Activated T-helper 1 cell treated with anti-CD3 and anti-CD28 coated beads, Interleukin-12 subunit alpha, Interleukin-12 subunit beta, Interleukin-2, Interleukin-4 antibody, amounts not matched to agents 30 ng/mL and 10 ng/mL and 1 ng/mL, durations not matched to agents 14 hours and 24 hours and 36 hours (primary cell): ENCODE measurements at places on chromosomes 6 and 20. TPM values are rescaled to one million over a fixed set of nuclear protein-coding genes. Genes with fewer than 3 reads are reported as not detected.

- H3K27ac ChIP-seq, result no peak overlapping the region
- H3K36me3 ChIP-seq, result peaks cover 4% of the 10 kb centered on the region
- no peaks in the 10 kb centered on the region for H3K27me3 ChIP-seq
- no peak for DNase-seq
- H3K4me1 ChIP-seq, result no peaks in the 10 kb centered on the region
- H3K4me3 ChIP-seq, result no peak overlapping the region
Measured at GRCh38 chr6:5565971-5566370, 304.7 kb downstream of the FARS2 start.

- no peak overlapping the region for H3K4me3 ChIP-seq
- H3K36me3 ChIP-seq, result no peaks in the 10 kb centered on the region
- DNase-seq, result no peak
- H3K27ac ChIP-seq, result no peak overlapping the region
Measured at GRCh38 chr6:78340755-78341154, 526.6 kb upstream of the IRAK1BP1 start.

DNA sequence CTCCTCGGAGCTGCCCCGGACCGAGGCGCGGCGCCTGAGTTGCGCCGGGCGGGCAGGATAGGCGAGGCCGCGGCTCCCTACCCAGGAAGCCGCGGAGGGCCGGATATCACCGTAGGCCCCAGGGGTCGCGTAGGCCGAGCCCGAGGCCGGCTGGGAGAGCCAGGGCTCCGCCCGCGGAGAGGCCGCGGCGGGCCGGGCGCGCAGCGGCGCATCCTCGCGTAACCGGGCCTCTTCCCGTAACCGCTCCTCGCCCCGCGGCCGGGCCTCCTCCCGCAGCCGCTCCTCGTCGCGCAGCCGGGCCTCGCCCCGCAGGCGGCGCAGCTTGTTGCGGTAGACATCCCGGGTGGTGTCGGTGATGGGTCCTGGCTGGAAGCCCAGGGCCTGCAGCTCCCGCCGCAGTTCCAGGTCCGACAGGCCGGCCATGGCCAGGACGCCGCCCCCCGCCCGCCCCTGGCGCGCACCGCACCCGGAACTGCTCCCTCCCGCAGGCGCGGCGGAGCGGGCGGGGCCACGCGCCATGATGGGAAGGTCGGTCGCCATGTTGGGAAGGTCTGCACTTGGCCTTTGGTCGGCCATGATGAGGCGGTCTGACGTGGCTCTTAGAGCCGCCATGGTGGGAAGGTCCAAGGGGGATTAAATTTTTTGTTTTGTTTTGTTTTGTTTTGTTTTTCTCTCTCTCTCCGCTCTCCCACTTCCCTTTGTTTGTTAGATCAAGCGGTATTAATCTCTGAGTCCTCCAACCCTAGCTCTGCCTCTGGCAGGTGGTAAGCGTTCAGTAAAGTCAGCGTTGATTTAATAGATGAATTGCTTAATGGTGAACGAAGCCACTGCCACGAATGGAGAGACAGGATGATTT, at the start of gene LEMD2:
Gene LEMD2, minus strand, starts transcription at position 437 of the 856 bp plus-strand sequence. Its CDS starts 14 bp downstream, at position 423.
- peak within 1 kb of the TSS; percentile 96 for H3K27ac ChIP-seq
- H3K27me3 ChIP-seq, result peaks cover 3% of the 10 kb centered on the region
- H3K4me1 ChIP-seq, result peaks cover 43% of the 10 kb centered on the region
- peaks cover 22% of the 10 kb centered on the region for H3K36me3 ChIP-seq
- H3K4me3 ChIP-seq, result peak within 1 kb of the TSS; percentile 93

DNA sequence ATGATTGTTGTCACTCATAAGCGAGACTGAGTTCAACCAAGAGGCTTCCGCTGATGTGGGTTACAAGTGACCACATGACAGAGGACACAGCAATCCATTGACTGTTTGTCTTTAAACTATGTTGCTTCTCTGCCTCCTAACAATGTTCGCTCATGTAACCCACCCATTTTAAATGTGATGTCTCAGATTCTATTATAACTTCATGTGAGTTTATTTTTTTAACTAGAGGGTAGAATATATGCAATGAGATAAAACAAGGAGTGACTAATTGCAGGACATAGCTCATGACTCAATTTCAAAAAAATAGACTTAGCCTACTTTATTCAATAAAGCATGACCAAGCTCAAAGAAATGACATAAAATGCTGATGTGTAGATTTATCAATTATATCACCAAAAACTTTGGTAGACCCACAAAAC, 119.2 kb upstream of the SASH1 start:
- H3K4me3 ChIP-seq, result no peak overlapping the region
- H3K27me3 ChIP-seq, result peaks cover 47% of the 10 kb centered on the region
- no peak overlapping the region for H3K27ac ChIP-seq
- no peak for DNase-seq
- no peaks in the 10 kb centered on the region for H3K36me3 ChIP-seq
- H3K4me1 ChIP-seq, result no peaks in the 10 kb centered on the region

DNA sequence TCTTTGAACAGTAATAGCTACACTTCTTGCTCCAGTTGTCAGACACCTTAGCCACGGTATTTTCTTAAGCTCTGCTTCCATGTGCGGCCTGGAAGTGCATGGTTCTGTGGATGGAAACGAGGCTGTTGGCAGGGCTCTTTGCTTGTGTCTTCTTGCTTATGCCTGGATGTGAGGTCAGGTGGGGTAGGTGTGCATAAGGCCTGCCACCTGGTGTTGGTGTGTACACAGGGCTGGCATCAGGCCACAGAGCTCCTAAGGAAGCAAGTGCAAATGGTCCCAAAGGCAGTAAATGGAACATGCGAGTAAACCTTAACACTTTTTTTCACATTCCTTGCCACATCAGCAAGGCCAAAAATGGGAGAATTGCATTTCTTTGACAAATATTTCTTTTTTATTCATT, 158.1 kb upstream of the GMDS start:
- no peak overlapping the region for H3K4me3 ChIP-seq
- DNase-seq, result no peak
- H3K27me3 ChIP-seq, result peaks cover 6% of the 10 kb centered on the region
- H3K4me1 ChIP-seq, result no peaks in the 10 kb centered on the region
- no peak overlapping the region for H3K27ac ChIP-seq
- no peaks in the 10 kb centered on the region for H3K36me3 ChIP-seq

- H3K27ac ChIP-seq, result no peak overlapping the region
- no peak for DNase-seq
- no peaks in the 10 kb centered on the region for H3K4me1 ChIP-seq
- H3K4me3 ChIP-seq, result no peak overlapping the region
Measured at GRCh38 chr20:47850146-47850545, 64.9 kb upstream of the SULF2 start.

ZKSCAN3 gene
- total RNA-seq, result 2.9 and 3.3 TPM in 2 replicates
